MCF 10A (cell line): ENCODE measurements at places on chromosomes 11 and 22. TPM values are rescaled to one million over a fixed set of nuclear protein-coding genes. Genes with fewer than 3 reads are reported as not detected.

DNA sequence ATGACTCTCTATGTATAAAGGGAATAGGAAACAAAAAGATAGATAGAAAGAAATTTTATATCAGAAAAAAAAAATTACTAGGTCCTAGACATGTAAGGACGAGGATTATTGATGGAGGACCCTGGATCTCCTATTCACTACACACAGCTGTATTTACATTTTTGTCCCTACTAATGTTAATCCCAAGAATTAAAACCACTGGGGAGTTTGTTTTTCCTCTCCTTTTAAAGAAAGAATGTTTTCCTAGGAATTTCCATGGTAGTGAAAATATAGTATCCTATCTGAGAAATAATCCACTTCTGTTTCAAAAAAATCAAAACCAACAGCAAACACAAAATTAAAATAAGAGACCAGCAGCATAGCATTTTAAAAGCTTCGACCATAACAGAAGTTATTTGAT, 41.1 kb downstream of the PDGFD start:
- DNase-seq = no peak

DNA sequence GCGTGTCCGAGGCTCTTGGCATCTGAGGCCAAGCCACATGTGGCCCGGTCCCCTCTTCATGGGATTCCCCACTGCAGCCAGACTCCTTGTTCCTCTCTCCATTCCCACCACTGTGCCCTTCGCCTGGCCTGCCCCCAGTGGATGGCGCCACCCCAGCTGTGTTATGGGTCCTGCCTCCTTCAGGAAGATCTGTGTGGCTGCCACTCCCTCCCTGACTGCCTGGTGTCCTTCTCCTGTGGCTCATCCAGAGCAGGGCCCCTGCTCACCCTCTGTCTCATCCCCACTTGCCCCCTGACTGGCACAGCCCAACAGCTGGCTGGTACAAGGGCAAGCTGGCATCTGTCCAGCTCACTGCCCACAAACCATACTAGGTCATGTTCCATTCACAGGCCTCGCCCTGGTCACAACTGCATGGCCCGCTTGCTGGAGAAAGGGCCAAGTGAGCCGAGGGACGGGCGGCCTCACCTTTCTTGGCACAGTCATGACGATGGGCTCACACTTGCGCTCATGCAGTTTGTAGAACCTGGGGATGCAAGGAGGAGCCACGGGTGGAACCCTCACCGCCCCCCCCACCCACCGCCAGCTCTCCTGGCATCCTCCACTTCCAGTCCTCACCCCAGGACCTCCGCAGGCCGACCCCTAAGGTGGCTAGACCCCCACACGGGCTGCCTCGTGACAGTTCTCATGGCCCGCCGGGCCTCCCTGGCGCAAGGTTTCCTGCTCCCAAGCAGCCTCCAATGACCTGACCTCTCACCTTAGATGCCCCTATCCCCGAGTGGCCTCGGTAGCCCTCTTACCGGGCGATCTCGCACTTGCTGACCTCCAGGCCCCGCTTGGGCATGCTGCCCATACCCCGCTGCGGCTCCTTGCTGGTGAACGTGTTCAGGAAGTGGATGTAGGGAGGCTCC, 2.1 kb upstream of the PTPRCAP start:
- peak; percentile 51 for DNase-seq

DNA sequence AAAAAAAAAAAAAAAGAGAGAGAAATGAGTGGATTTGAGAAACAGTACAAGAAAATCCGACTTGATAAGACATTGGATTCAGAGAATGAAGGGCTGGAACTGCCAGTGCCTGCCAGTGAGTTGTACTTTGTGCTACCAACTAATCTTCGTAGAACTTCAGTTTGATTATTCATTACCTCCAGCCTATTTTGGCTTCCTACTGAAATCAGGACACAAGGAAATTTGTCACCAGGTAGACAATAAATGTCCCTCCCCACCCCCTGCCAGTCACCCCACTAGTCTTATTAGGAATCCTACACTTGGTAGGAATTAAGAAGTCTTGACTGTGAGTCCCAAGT, 21.4 kb upstream of the POLD3 start:
- no peak for DNase-seq

DNA sequence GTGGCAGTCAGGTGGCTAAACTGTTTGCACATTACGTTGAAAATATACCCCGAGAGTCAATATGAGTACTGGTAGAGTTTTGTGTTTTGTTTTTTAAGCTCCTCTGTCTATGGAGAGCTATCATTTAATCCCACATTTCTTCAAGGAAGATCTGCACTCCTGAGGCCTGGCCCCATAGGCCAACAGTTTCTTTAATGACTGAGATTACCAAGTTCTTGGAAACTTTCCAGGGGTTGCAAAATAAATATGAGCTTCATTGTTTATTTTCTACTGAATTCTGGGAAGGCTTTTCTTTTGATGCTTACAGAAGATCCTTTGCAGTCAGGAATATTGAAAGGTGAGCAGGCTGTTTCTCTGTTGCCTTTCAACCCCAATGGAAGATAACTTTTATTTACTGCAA, 452.0 kb downstream of the JRKL start:
- peak; percentile 33 for DNase-seq

- DNase-seq = no peak
These were observed 1.3 kb upstream of the NDUFC2 start for GRCh38 chr11:78080818-78081495.

- no peak for DNase-seq
These were observed 76.7 kb upstream of the CAPRIN1 start for GRCh38 chr11:33974804-33975203.

- DNase-seq = peak; percentile 20
These were observed 552.5 kb downstream of the INSC start for GRCh38 chr11:15667127-15667725.

PPP2R1B gene
- total RNA-seq = 27.3 and 35.7 TPM in 2 replicates

ATM gene
- 70.6 and 73.6 TPM in 2 replicates for total RNA-seq

MMP3 gene
- 0.19 TPM in 1 of 2 replicates, not detected in the other for total RNA-seq

BTG4 gene
- total RNA-seq = not detected in 2 replicates

APOBEC3B gene
- 1.0 and 1.1 TPM in 2 replicates for total RNA-seq

OR4C6 gene
- total RNA-seq = not detected in 2 replicates
